ENCODE measurements at places on chromosomes 12 and 14.

DNA sequence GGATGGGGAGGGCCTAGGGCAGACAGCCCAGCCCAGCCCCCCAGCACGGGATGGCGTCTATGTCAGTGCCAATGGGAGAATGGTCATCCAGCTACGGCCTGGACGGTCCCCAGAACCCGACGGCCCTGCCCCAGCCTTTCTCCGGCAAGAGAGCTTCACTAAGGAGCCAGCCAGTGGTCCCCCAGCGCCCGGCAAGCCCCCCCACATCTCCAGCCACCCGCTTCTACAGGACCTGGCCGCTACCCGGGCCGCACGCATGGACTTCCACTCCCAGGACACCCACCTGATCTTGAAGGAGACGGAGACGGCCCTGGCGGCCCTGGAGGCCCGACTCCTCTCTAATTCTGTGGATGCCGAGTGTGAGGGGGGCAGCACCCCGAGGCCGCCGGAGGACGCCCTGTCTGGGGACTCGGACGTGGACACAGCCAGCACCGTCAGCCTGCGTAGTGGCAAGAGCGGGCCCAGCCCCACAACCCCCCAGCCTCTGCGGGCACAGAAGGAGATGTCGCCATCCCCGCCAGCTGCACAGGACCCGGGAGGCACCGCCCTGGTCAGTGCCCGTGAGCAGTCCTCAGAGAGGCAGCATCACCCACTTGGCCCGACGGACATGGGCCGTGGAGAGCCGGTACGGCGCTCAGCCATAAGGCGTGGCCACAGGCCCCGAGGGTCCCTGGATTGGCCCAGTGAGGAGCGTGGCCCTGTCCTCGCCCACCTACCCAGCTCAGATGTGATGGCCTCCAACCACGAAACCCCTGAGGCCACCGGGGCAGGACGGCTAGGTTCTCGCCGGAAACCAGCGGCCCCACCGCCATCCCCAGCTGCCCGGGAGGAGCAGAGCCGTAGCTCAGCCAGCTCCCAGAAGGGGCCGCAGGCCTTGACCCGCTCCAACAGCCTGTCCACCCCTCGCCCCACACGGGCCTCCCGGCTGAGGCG lies 21.9 kb downstream of the CEP170B start:
- no peak for DNase-seq

DNA sequence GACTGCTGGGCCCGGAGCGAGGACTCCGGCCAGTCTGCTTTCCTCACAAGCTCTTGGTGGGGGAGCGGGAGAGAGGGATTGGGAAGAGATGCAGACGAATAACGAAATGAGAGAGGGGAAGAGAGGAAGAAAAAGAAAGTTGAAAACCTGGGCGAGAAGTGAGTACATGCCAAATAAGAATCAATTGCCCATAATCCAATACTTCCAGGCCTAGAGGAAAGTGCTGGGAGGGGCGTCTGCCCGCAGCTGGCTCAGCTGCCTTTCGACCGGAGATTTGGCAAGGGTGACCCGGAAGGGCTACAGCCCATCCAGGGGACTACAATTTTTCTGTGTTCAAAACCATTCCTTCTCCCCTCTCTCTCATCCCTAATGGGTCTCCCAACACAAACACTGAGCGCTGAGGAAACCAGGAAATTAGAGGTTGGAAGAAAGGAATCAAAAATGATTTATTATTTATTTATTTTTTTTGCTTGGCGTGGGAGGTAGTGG lies 4.9 kb downstream of the NKX2-1 start:
- DNase-seq = peak; percentile 68

DNA sequence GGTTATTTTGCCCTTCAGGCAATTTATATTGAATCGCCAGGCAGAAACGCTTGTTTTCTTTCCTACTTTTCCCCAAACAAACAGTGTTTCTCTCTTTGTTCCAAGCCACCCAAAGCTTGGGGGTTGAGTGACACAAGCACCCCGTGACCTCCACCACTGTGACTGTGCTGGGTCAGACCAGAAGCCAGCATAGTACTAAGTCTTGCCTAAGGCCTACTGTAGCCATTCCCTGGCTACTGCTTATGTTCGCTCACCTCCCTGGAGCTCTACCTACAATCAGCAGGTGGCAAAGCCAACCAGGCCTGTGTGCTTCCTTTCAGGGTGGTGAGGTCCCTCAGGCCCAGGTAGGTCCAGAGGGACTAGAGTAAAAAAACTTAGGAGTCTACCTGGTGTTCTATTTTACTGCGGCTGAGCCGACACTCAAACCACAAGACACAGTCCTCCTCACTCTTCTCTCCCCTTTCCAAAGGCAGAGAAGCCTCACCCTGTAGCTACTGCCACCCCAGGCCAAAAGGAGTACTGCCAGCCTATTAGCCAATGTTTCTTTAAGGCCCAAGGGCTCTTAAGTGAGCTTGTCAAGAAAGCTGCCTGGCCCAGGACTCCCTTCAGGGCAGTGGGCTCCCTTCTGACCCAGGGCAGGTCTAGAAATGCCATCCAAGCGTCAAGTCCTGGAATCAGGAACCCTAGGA lies 411.8 kb upstream of the MIS18BP1 start:
- DNase-seq = peak; percentile 73

DNA sequence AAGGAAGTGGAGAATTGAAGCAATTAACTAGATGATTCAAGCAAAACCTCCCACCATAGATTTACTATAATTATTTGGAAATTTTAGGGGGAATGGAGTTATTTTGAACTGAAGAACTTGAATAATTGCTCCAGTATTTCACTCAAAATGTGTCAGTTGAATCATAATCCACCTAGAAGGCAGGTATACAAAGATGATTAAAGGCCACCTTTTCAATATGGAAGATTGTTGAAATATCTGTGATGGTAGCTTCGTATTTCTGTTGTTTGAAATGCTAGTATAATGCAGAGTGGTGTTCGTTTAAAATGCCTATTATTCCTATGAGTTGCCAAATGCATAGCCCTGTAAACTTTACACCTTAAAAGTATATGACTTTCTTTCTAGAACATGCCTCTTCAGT lies 3.1 kb downstream of the HMGA2 start:
- DNase-seq = no peak

DNA sequence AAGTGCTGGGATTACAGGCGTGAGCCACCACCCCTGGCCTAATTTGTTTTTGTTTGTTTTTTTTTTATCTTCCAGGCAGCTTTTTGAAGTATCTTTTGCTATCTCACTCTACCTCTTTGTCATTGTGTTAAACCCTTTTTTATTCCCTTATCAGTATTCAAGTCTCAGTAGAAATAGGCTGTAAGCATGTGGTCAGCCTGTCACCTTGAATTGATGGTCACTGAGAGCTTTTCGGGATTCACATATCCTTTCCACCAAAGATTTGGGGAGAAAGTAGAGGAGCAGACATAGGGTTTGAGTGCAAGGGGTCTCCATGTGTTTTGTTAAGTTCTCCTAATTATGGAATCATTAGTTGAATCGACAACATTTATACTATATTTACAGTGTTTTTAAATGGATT lies 36.4 kb downstream of the TMPO start:
- DNase-seq = no peak

- no peak for DNase-seq
Observed at GRCh38 chr12:30927222-30927611, 669 bp downstream of the TSPAN11 start.

- no peak for DNase-seq
Observed at GRCh38 chr12:99205111-99205510, 442.4 kb upstream of the GARIN6 start.

DNA sequence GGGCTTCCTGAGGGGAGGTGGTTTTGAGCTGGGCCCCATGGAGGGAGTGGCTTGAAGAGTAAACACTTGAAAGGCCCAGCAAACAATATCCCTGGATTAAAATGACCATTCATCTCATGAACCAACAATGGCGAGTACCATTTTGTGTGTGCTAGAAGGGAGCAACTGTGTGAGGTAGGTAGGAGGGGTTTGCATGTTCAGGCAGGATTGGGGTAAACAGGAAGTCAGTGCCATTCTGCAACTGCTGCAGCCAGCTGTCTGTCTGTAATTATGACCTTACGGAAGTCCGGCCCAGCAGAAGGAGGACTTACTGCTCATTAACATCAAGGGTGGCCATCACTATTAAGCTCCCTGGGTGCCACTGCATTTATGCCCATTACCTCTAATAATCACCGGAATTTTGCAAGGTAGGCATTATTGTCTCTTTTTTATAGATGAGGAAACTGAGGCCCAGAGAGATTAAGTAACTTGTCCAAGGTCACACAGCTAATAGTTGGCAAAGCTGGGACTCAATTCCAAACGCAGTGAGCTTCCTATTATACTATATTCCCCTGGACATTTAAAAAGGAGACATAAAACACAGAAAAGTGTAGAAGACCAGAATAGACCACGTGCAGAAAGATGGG lies 16.6 kb upstream of the IFI27L2 start:
- DNase-seq = no peak

DNA sequence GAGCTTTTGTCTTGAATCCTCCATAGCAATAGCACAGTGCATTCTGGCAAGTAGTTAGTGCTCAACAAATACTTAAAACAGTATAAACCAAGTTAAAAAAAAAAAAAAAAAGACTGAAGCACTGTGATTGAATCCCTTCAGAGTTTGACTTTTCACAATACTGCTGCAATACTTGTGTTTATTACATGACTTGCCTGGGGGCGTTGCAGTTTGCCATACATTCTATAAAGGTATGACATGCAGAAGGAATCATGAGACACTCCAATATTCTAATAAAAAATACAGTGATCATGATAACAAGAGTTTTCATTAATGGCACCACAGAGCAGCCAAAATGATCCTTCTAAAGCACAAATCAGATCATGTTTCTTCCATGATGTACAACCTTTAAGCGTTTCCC lies 205.0 kb upstream of the CDKN3 start:
- no peak for DNase-seq
